ENCODE measurements at places on chromosomes 2 and 18.

DNA sequence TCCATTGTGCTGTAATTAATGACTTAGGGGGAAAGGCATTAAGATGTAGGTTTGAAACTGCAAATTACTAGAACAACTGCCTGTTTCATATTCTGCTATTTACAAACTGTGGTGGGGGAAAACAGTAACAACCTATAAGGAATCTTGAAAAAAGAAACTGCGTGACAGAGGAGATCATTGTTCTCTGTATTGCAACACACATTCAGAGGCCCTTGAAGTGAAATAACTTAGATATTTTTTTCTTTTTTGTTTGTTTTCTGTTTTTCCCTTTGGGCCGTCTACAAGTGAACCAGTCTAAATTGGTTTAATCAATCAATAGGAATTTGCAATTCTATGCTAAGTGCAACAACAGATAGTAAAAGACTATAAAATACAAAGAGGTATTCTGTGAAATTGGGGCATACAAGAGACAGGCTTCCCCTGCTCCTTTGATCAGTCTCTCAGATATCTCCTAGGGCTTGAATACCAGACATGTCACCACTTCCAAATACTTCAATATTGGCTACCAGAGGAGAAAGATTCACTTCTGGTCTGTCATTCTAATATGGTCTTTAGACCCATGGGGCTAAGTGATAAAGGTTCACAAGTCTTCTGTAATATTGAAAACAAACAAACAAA is 2055.1 kb upstream of the CELF4 start:
- no peak for DNase-seq

DNA sequence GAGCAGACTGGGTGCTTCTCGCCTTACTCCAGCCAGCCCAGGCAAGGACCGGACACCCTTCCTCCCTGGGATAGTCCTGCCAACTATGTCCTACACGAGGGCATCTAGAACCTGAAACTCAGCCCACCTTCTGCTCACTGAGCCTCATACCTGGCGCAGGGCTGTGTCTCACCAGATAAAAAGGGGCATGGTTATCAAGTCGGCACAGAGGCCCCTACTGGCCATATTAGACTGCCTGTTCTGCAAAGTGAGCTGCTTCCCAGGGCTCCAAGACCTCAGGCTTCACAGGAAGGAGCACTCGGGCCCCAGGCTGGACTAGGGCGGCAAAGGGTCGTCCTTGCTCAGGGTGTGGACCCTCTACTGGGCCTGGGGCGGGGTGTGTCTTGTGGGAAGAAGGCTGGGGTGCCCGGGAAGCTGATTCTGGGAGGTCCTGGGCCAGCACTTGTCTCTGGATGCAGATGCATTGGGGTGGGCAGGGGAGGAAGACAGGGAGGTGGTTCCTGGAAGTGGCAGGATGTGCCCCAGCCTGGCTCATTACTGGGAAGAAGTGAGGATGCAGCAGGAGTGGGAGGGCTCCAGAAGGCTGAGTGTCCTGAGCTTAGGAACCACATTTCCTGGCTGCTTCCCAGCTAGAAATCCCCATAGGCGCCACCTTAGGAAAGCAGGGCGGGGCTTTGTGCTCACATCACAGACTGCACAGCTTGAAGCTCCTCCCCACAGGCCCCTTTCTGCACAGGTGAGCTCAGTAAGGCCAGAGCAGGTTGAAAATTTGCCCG is 19.6 kb downstream of the EHD3 start:
- DNase-seq, result no peak

DNA sequence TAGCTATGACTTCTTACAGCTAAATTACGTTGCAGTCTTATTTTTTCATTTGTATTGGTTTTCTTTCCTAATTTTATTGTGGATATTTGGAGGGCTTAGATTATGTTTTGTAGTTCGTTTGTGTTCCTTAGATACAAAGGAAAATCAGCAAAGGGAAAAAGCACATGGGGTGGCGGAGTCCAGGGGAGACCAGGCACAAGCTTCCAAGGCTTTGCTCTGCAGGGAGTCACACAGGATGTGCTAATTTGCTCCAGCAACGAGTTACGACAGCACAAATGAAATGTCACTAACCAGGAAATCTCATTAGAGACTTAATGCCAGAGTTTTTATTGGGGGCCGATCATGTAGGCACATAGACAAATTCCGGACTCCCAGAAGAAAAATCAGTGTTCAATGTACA is 60.5 kb upstream of the CABYR start:
- DNase-seq, result no peak

GRCh38 chr2:179824961-179825360 is 36.5 kb downstream of the ZNF385B start:
- no peak for DNase-seq

DNA sequence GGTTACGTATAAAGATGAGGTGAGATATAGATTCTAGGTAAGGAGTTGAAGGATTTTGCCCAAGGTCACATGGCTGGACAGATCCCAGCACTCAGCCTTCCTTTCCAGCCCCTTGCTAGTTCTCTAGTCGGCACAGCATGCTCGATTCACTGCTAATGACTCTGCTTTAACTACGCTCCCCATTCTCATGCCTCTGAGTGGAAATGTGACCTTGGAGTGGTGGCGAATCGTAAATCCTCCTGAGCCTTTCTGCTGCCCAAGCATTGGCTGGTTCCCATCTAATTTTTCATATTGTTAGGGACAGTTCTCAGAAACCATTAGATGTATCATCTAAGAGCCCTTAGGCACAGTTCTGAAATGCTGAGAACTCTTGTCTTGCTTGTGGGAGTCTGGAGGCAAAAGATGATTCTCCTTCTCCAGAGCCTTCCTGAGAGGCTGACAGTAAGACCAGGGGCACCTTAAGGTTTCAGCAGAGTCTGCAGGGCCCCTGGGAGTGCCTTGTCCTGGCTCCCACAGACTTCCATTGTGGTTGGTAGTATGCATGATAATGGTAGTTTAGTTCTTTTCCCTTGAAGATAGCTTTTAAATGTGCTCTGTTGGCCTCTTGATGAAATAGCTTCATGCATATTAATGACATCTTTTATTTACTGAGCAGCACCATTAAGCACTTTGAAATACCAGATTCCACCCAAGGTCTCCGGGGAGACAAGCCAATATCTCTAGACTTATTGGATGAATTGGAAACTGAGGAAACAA is 377.8 kb upstream of the SLC14A2 start:
- DNase-seq, result no peak

DNA sequence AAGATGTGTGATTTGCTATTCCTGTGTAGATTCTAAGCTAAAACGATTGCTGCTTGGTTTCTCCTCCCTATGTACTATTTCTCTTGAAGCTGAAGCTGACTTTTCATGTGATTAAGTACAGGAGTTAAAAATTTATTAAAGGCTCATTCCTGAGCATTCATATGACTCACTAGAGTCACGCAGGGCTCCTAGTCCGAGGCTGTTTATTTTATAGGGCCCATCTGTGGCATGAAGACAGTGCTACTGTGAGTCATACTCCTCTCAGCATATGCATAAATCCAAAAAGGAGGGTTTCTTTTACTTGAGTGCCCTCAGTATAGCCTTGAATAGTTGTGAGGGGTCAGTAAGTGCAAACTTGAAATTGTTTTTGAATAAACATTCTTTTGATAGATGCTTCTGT is 378.8 kb downstream of the PTPRM start:
- no peak for DNase-seq

- DNase-seq, result no peak
Measured at GRCh38 chr2:195756218-195756942, 99.4 kb downstream of the SLC39A10 start.

- no peak for DNase-seq
Measured at GRCh38 chr2:121722479-121722878, 14.2 kb downstream of the NIFK start.

DNA sequence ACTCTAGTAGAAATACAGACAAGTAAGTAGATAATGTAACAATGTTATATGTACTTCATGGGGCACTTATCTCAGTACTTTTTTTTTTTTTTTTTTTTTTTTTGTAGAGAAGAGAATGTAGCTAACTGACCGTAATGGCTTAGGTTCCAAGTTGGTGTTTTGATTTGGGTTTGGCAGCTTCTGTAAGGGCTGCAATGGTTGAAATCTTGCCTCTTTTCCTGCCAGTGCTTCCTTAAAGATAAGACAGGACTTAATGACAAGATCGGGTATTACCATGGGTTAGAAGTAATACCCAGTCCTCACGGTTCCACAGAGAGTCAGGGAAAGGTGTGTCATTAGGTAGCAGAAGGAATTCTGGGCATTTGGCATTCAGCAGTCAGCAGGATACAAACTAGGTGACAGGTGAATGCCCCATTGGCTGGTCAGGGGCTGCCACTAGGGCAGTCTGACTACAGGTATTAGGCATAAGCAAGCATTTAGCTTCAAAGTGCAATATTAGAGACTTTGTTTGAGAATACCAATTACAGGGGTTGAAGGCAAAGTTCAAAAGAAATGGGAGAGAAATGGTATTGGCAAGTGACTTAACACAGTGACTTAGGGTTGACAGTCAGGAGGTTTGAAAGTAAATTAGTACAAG is 189.4 kb upstream of the RND3 start:
- DNase-seq, result no peak

DNA sequence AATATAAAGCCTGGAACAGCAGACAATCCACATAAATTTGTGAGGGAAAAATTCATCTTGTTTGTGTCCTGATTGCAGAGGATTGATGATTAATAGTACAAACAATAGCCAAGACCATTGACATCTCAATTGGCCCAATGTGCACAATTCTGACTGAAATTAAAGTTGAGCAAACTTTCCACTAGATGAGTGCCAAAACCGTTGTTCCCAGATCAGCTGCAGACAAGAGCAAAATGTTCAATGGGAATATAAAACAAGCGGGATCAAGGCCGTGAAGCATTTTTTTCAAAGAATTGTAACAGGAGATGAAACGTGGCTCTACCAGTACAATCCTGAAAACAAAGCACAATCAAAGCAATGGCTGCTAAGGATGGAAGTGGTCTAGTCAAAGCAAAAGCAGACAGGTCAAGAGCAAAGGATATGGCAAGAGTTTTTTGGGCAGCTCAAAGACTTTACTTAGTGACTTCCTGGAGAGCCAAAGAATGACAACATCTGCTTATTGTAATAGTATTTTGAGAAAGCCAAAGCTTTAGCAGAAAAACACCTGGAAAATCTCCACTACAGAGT is 55.9 kb upstream of the KIF5C start:
- DNase-seq, result no peak

GRCh38 chr2:217645896-217646295 is 356.9 kb downstream of the TNS1 start:
- no peak for DNase-seq

DNA sequence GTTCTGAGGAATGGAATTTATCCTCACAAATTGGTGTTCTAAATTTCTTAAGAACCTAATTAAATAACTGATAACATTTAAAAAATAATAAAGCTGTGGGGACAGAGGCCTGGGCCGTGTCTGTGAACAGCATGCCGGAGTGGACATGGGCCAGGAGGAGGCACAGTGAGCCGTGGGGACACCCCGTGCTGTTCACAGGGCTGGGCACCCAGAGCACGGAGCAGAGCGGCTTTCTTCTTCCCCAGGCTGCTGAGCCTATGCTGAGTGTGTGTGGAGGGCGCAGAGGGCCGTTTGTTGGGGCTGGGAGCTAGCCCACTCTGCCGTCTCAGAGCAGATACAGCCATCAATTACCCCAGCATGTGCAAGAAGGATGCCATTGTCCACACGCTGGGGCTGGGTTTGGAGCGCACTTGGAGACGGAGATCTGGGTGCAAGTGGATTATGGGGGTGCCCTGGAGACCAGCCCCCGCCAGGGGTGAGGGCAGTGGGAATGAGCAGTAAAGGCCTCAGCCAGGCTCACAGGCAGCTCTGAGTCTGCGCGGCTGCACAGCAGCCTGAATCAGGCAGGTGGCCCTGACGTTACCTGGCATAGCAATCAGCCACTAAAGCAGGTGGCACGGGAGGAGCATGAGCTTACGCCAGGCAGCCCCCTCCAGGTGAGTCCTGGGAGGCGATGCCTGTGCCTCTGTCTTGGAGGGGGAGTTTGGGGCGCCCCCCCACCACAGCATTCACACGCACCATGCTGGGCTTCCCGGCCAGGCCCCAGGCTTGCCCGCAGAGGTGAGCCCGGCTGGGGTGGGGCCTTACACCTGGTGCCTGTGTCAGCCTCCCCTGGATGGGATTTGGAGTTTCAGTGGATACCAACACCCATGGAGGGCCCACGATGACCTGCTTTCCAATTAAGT is 52.1 kb upstream of the SLC66A3 start:
- DNase-seq, result no peak

DNA sequence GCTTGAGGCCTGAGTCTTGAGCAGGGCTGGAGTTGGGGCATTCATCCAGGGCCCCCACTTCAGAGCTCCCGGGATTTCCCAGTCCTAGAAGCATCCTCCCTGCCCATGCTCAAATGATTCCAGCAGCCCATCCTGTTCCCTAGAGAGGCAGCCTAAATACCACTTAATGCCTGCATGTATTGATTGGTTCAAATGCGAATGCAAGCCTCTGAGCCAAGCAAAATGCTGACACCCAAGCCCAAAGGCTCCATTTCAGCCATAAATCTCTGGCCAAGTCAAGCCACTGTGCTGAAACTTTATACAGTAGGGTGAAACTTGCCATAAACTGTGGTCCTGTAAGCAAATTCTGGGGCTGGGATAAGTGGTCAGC is 279.8 kb downstream of the CLIP4 start:
- no peak for DNase-seq

- DNase-seq, result peak; percentile 84
Measured at GRCh38 chr2:84906108-84906899, 848 bp downstream of the TMSB10 start.

DNA sequence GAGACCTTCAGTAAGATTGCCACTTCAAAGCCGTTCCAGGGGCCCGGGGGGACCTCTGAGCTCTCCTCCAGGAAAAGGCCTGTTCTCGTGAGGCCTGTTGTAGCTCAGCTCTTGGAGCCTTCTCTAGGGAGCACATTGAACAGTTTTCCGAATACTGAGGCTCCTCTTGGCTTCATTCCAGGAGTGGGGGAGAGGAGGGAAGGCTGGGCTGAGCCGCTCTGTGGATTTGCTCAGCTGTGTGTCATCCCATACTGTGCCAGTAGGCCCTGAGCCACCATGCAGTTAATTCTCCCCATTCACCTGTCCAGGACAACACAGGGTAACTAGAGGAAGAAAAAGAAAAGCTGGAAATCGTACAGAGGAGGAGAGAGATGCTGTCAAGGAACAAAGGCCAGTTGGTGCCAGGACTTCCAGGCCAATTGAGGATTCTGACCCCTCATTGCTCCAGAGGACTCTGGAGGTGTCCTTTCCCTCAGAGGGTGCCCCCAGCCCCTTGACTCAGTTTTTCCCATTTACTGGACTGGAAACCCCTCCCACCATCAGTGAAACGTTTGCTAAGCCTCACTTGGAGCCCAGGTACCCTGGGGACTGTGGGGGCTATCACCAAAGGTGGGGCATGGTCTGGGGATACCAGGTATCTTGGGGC is 41.4 kb downstream of the HS1BP3 start:
- DNase-seq, result no peak

DNA sequence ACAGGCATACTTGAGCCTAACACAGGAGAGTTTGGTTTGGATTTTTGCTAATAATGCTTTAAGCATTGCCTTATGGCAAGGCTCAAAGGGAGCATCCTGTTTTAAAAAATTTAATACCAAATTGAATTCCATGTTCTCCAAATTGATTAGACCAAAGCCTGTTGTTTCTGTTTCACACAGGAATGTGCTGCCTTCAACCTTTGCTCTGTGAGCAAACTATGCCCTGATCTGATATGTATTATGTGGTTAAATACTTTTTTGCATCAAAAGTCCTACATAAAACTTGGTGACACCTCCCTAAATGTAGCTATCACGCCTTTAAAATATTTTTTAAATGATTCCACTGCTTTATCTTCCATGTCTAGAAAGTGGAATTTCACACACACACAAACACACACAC is 691.4 kb downstream of the CPS1 start:
- no peak for DNase-seq

Data from mucosa of descending colon (tissue), 3 donors.